ENCODE measurements at places on chromosomes 6 and 20. TPM values are rescaled to one million over a fixed set of nuclear protein-coding genes. Genes with fewer than 3 reads are reported as not detected.

Gene NRN1
- total RNA-seq, result 0.74 TPM

Gene TSHZ2
- total RNA-seq, result not detected

Gene NCOA6
- total RNA-seq, result 17.0 TPM

Gene PSORS1C2
- not detected for total RNA-seq

Gene EMILIN3
- 0.73 TPM for total RNA-seq

Gene SLC17A1
- not detected for total RNA-seq

Gene SLC22A7
- not detected for total RNA-seq

Gene DDRGK1
- 103 TPM for total RNA-seq

Gene PTP4A1
- total RNA-seq, result 80.0 TPM

Gene RGS19
- total RNA-seq, result 39.1 TPM

Gene EDN3
- 2.9 TPM for total RNA-seq

Gene C6orf89
- total RNA-seq, result 17.9 TPM

Gene SRMS
- 0.25 TPM for total RNA-seq
